ENCODE measurements at places on chromosomes 5 and 9.

GRCh38 chr5:36613771-36614656 lies 7.6 kb downstream of the SLC1A3 start:
- DNase-seq: no peak

DNA sequence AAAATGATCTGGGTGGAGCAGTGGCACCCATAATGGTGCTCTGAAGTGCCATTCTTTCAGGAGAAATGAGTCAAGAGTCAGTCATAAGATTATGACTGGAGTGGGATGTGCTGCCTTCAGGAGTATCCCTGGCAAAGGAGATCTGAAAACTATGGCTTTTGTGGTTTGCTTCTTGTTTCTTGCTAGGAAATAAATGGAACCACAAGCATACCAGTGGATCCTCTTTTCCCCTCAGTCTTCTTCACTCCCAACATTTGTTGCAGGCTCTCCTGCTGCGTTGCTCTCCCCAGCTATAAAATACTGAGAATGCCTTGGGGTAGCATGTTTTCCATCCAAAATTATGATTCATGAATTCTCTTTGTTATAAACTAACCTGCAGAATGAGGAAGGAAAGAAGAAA lies 199.1 kb downstream of the NNT start:
- peak; percentile 12 for DNase-seq

DNA sequence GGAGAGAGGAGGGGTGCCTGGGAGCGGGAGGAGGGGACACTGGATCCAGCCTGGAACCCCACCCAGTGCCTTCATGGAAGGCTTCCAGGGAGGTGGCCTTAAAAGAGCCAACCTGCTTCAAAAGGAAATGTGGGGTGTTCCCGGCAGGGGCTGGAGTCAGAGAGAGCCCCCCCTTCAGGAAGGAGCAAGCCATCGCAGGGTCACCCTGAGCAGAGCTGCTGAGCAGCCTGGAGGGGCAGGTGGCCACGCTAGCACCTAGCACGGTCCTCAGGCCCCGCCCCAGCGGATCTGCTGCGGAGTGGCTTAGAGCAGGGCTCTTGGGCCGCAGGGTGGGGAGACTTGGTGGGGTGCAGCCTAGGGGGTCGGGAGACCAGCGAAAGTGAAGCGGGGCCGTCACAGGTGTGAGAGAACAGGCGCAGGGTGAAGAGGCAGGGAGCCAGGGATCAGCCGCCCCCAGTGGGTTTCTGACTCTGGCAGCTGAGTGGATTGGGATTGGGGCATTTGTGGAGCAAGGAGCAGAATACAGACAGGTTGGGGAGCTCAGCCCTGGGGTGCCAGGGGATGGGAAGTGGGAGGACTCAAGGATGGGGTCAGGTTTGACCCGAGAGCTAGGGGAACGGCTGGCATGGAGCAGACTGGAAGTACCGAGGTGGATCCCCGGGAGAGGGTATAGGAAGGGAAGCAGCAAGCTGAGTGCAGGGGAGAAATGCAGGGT lies 1.5 kb downstream of the LCN2 start:
- DNase-seq: no peak

- DNase-seq: no peak
These were observed 255.0 kb downstream of the EFNA5 start for GRCh38 chr5:107415762-107416161.

DNA sequence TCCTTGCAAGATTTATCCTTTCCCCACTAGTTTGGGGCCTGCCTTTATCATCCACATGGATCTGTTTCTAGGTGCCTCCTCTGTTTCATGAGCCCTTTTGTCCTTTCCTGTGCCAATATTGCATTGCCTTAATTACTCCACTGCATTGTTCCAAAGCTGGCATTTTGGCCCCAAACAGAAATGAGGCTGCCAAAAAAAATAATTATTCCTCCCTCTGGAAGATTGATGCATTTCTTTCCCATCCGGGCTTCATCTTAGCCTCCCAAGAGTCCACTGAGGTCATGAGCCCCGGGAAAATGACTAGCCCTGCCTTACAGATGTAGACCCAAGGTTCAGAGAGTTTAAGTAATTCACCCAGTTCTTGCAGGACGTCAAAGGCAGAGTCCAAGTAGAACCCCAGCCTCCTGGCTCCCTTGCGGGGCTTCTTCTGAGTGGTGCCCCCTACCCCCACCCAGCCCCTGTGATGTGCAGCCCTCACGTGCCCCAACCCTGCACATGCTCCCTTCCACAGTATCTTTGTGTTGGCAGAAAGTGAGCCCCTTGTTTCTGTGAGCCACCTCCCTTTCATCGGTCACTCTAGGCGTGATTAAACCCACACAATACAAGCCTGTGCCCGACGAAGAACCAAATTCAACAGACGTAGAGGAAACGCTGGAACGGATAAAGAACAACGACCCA lies 62.1 kb downstream of the TMOD1 start:
- no peak for DNase-seq

DNA sequence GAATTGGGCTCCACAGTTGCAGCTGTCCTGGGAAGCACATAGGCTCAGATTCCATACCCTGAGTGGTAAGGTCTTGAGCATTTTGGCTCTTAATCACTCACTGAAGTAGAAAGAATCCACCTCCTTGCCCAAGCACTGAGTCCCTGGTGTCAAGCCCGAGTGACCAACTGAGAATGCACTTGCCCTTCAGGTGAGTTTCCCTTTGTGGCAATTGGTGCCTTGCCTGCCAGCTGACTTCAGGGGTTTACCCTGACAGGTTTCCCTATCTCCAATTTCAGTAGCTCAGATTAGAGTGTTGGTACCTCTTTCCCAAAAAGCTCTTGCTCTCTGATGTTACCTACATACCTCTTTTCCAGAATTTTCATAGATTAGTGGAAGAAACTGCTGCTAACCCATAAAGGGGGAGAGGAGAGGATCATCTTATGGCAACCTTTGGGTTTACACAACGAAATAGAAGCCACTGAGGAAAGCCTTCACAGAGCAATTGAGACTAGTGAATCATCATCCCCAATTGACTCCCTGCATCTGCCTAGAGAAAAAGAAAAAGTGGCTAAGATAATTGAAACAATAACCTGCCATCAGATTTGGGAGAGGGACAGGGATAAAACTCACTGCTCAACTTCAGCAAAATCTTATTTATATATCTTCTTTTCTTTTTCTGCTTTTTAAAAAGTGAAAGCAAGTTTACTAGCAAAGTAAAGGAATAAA lies 48.6 kb downstream of the CCL28 start:
- no peak for DNase-seq

DNA sequence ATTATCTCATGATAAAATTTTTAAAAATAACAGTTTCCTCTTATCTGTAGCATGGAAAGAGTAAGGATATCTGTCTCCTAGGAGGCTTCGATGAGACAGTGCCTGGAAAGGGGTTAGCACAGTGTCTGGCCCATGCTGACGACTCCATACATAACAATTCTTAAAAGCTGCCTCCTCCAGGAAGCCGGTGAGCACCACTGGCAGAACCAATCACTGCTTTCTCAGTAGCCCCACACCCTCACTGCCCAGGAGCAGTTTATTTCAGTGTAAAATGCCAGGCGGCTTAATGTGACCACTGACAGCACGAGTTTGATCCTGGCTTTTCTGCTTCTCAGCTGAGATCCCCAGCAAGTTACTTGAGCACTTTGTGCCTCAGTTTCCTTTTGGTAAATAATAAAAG lies 1.2 kb upstream of the NIPAL4 start:
- no peak for DNase-seq

GRCh38 chr5:102670224-102670836 lies 84.8 kb upstream of the PAM start:
- peak; percentile 48 for DNase-seq

DNA sequence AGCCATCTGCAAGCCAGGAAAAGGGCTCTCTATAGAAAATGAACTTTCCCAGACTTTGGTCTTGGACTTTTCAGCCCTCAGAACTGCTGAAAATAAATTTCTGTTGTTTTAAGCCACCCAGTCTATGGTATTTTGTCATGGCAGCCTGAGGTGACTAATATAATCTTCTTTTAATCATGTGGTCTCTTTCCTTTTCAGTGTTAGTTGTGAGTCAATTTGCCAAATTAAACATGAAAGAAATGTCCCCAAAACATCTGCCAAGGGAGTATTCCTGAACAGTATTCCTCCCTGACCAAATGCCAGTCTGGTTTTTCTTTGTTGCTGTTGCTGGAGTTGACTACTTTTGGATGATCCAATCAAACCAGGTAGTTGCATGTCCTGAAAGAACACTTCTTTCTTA lies 4.7 kb upstream of the YTHDC2 start:
- no peak for DNase-seq
